ENCODE measurements at places on chromosomes 12 and 14.

DNA sequence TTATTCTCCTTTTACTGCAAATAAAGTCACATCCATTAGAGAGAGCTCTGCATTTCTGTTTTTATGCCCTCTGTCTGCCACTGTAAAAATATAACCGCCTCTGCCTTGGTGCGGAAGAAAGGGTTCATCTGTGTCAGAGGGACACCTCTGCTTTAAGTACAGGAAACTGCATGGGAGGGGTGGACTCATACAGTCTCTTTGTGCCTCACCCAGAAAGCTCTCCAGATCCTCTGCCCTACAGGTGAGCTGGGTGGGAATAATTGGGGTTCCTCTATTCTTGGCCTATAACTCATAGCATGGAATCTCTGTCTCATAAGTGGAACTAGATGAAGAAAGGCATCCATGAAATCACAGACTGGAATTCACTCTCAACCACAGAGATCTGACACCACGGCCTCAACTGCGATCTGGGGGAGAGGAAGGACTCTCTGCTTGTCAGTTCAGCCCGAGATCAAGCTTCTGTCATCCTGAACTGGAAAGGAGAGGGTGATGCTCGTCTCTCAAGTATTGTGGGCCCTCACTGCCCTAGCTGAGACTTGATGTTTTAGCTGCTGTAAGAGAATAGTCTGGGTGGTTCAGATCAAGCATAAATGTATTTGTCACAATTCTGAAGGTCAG is 702.3 kb downstream of the TMEM121 start:
- no peak for DNase-seq

DNA sequence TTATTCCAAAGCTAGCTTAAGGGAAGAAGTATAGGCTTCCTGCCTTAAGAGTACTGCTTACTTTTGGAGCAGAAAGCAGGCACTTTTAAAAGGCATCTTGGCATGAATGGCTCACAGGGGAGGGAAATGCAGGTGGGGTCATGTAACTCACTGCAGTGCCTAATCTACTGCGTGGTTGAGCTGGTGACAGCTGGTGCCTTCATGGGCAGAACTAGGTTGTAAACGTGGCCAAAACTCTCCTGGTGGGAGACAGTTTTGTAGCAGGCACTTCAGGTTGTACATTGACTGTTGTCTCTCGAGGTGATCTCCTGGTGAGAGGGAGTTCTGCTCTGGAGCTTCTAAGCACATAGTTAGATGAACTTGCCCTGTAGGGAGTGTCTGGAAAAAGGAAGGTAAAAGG is 962.5 kb downstream of the DIO2 start:
- no peak for DNase-seq

DNA sequence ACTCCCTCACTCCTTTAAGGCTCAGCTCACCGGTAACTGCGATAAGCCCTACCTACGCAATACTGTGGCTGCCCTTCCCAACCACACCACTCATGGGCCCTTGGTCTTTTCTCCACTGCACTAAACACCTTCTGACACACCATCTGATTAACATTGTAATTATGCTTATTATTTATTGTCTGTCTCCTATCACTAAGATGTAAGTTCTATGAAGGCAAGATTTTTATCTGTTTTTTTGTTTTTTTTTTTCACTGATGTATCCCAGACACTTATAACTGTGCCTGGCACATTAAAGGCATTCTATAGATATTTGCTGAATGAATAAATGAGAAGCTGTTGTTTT is 34.2 kb upstream of the PYGL start:
- DNase-seq: no peak

- no peak for DNase-seq
Observed at GRCh38 chr14:21408147-21408546, 24.3 kb upstream of the SUPT16H start.

DNA sequence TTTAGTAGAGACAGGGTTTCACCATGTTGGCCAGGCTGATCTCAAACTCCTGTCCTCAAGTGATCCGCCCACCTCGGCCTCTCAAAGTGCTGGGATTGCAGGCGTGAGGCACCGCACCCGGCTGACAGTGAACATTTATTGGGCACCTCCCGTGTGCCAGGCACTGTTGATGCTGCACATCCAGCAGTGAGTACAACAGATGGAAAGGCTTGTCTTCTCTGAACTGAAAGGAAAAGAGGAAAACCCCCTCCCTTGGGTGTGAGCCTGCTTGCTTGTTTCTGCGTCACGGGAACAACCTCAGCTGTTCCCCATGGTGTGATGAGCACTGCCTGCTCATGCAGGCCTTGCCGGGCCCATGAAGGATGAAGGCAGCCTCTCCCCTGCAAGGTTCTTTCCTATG is 39.5 kb downstream of the DGLUCY start:
- no peak for DNase-seq

DNA sequence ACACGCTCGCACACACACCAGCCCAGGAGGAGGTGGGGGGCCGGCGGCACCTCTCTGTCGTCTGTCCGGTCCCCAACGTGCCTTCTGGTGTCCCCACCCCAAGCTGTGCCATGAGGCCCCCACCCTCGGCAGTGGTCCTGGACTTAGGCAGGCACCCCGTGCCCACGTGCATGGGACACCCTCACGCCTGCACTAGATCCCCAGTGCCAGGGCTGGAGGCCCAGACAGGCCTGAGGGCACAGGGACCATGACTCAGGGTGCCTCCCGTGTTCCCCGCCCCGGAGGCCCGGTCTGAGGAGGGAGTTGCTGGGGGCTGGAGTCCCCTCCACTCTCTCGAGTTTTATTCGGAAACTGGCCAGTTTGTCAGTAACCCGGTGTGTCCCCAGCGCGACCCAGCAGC is 38.8 kb downstream of the LRCOL1 start:
- no peak for DNase-seq

DNA sequence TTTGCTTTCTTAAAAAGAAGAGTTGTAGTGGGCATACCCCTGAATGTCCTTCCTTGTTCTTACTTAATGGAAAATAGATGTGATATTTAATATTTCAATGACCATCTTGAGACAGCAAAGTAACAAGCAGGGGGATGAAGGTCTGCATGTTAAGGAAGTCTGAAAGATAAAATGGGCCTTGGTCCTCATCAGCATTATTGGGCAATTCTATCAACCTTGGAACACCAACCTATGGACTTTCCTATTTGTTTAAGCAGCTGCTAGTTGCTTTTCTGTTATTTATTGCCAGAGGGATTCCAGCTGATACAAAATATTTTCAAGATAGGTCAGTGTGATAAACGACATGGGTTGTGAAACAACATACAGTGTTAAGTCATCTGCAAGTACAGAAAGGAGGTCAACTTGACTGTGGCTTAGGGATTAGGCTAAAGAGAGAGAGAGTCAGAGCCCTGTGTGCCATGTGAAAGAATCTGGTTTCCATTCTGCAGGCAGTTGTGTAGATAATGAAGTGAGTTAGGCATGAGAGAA is 16.4 kb upstream of the A2M start:
- no peak for DNase-seq

GRCh38 chr12:14769466-14769968 is 33.8 kb downstream of the WBP11 start:
- no peak for DNase-seq

DNA sequence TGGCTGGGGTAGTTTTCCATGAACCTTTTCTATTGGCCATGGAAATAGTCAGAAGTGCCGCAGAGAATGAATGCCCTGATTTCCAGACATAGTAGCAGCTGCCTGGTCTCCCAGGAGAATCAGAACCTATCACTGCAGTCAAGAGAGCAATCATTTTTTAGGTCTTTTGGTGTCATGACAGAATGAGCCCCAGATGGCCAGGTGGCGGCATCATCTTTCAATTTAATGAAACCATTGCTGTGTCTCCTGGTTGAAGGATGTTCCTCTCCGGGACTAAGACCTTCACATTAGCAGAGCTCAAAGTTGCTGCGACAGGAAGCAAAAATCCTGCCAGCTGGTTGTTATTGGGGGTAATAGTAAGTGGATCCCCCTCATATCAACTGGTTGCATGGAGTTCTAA is 18.8 kb downstream of the TNFAIP2 start:
- DNase-seq: no peak

DNA sequence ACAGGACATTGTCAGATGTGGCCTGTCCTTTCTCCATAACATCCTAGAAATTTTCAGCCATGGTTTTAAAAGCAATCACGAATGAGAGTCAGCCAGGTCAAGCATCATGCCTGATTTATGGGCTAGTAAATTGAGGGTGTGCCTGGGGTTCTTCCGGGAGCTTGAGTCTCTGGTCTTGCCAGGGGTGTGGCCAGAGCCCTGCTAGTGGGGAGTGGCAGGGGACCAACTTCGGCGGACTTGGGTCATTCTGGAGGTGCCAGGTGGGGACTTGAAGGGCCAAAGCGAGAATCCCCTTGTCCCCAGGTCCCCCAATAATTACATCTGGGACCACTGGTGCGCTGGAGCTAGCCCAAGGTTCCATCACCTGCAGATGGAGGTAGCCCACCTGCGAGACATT is 5.7 kb downstream of the OTUB2 start:
- no peak for DNase-seq

- no peak for DNase-seq
Observed at GRCh38 chr14:71701990-71702389, 230.2 kb upstream of the RGS6 start.

GRCh38 chr14:95496111-95496681 is 20.3 kb downstream of the SYNE3 start:
- no peak for DNase-seq

DNA sequence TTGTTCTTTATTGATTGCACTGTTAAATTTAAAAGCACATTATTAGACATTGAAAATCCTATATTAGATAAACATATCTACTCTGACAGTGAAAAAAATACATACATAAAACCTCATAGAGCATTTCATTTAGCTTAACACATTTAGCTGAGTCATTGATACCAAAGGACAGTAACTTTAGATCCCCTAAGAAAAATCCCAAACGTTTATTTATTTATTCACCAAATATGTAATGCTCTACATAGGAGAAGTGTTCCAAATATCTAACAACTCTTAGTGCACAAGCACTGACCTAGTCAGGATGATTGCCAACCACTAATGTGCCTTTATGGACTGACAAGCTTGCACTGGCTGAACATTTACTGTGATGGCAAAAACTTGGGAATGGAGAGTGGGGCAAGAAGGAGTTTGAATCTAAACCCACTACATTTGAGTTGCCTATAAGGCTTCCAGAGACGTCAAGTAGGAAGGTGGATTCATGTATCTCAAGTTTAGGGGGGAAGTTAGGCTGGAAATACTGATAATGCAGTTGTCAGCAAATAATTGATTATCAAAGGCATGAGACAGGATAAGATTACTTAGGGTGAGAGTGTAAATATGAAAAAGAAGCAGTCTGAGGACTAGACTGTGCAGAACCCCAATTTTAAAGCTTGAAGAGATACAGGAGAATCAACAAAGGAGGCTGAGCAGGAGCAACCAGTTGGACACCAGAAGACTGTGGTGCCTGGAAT is 156.4 kb downstream of the PLCZ1 start:
- no peak for DNase-seq

GRCh38 chr14:33271891-33272290 is 333.2 kb downstream of the NPAS3 start:
- no peak for DNase-seq
